ENCODE measurements at places on chromosomes 3 and 15.

DNA sequence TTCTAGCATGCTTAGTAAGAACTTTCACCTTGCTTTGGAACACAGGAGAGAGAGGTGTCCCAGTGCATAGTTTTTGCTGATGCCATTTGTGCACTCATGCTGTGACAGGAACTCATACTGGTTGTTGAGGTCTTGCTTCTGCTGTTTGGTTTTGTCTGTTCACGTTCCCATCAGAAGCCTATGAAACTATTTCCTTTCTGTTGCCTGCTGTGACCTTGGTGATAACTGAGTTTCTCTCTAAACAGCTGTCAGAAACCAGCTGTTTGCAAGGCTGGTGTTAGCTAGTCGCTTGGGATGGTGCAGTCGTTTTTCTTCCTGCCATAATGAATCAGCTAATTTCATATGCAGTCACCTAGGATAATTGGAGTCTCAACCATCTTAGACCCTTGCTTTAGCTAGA lies 724.1 kb downstream of the GRM7 start:
- DNase-seq = no peak

- no peak for DNase-seq
Observed at GRCh38 chr15:59570315-59570714, 41.3 kb upstream of the GCNT3 start.

GRCh38 chr3:53023072-53023823 lies 22.6 kb downstream of the SFMBT1 start:
- no peak for DNase-seq

GRCh38 chr3:162626172-162626571 lies 1129.6 kb downstream of the OTOL1 start:
- no peak for DNase-seq

GRCh38 chr3:178618197-178618596 lies 82.0 kb downstream of the KCNMB2 start:
- no peak for DNase-seq

- DNase-seq = no peak
Observed at GRCh38 chr15:63587527-63587926, 9.7 kb upstream of the FBXL22 start.

DNA sequence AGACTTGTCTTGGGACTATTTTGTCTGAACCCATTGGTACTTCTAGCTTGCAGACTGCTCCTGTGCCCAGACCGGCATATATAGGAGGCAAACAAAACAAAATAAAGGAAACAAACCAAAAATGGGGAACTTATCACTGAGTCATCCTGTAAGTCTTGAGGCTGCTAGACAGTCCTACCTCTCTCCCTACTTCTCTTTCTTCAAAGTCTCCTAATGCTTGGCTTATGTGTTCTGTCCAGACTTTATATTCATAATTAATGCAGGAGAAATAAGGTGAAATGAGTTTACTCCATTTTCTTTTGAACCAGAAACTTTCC lies 266.2 kb downstream of the ZNF385D start:
- DNase-seq = no peak

DNA sequence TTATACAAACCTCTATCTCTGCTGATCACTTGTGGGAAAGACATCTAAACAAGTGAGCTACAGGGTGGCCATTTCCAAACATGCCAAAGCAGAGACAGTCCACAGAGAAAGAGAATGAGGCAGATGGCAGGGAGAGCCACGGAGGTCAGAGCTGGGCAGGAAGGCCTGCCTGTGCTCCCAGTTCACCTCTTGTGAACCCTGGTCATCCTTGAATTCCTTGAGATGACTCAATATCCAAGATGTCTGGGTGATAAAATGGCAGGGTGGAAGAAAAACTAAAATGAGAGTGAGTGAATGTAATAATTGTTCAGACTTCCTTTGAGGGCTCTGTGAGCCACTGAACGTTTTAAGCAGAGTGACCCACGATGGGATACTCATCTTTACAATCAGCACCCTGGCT lies 104.8 kb downstream of the PLCH1 start:
- no peak for DNase-seq

DNA sequence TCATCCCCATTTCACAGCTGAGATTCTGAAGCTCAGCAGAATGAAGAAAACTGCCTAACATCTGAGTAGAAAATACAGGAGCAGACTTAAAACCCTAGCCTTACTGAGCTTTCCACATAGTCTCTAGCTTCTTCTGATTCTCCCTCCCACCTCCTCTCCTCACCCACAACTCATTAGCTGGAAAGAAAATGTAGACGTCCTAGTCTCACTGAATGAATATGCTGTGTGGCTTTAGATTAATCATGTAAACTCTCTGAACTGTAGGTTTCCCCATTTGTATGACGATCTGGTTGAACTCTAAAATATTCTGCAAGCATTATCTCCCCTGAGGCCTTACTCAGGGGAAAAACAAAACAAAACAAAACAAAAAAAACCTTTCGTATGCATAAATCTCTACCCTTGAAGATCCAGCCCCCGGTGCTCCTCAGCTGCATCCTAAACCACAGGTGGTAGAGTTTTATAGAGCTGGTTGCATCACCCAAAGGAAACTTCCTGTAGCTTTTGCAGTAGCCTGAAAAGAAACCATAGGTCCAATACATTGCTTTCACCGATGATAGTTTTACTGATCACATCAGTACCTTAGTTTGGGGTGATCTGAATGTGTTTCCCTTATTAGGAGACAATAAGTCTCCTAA lies 40.6 kb downstream of the FOXB1 start:
- no peak for DNase-seq

- DNase-seq = no peak
Observed at GRCh38 chr3:13451301-13451673, 28.8 kb upstream of the HDAC11 start.

DNA sequence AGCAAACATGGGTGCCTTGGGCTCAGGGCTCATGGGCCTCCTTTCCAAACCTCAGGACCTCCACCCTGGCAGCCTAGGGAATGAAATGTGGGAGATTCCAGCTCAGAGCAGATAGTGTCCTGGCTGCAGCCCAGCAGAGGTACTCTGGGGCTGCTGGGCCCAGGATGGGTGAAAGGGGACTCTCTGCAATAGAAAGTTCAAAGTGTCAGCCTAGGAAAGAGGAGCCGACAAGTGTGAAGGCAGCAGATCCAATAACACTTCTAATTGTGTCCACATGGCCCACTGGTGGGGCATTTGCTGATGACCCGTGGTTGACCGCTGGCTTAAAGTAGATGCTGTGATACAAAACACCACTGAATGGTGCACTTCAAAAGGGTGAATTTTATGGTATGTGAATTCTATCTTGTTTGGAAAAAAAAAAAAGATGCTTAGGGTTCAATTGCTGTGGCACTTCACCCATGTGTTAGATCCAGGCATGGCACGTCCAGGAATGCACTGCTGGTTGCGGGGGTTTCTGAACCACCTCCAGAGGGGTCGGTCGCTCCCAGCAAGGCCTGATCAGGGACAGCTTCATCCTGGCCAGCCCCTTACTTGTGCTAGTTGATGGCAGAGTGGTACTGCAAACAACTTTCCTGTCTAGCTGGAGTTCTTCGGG lies 20.9 kb downstream of the AMOTL2 start:
- peak; percentile 29 for DNase-seq

GRCh38 chr15:25717457-25718168 lies 145.5 kb downstream of the ATP10A start:
- peak; percentile 69 for DNase-seq

- no peak for DNase-seq
Observed at GRCh38 chr3:141123677-141124410, 72.7 kb downstream of the SPSB4 start.

DNA sequence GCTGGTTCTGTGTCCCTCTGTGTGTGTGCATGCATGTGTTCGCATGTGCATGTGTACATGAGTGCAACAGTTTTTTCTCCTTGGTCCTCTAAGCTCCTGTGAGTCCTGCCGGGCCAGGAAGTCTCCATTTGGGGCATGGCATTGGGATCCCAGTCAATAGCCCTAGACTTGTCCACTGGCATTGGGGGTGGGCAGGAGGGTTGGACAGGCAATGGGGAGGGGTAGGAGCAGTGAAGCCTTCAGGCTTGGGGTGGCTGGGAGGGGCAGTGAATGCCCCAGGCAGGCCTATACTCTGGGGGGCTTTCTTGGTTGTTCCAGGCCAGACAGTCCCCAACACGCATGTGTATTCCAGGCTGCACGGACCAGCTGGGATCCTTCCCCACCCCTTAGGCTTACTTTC lies 15.6 kb upstream of the C15orf39 start:
- no peak for DNase-seq

GRCh38 chr15:33722005-33722672 lies 246.2 kb upstream of the CHRM5 start:
- DNase-seq = peak; percentile 38

DNA sequence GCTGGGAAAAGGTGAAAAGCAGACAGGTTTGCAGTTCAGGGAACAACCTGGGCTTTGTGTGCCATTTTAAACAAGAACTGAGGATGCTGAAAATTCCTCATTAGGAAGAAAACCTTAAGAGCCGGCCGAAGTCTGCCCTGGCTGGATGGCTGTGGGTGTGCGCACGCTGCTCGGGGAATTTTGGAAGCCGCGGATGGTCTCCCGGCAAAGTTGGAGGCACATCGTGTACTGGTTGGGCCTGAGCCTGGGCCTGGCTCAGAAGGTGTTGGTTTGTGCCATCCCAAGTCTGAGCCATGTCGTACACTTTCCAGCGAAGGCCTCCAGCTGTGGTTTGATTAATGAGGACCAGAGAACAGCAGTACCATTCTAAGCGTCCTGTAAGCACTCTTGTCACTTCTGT lies 188.2 kb downstream of the ATP10A start:
- no peak for DNase-seq

GRCh38 chr3:173893066-173893465 lies 495.5 kb downstream of the NLGN1 start:
- peak; percentile 14 for DNase-seq

GRCh38 chr15:40301467-40302179 lies 6.1 kb downstream of the PLCB2 start:
- DNase-seq = peak; percentile 24

DNA sequence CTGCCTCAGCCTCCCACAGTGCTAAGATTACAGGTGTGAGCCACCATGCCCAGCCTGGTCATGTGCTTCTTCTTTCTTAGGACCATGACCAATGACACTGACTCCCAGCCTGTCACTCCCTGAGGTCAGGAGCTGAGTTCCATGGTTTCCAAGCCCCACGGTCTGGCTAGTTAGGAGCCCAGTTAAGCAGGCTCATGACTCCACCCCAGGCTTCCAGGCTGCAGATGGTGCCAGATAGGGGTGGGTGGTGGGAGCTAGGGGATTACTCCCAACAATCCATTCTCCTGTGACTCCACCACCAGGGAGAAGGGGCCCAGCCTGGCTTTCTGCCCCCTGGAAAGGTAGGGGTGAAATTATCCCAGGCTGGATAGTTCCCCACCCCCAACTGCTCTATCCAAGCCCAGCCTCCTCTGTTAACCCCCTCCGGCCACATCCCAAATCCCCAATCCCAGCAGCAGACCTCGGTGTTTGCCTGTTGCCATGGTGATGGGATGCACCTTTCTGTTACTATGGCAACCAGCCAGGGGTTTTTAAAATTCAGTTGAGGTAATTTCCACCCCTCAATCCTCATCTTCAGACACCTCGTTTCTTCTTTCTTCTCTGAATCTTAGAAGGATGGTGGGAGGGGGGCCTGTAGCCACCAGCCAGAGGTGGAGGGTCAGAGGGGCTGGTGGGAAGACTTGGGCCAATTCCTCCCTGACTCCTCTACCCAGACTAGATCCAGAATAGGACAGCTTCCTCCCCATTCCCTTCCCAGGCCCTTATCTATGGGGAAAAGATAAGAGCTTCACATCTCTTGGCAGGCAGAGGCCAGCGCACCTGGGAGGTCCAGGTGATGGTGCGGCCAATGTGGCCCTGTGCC lies 22.5 kb upstream of the SEMA3F start:
- no peak for DNase-seq

GRCh38 chr3:10394491-10395025 lies 73.6 kb upstream of the SEC13 start:
- no peak for DNase-seq

GRCh38 chr3:72811571-72811970 lies 36.7 kb downstream of the SHQ1 start:
- no peak for DNase-seq

DNA sequence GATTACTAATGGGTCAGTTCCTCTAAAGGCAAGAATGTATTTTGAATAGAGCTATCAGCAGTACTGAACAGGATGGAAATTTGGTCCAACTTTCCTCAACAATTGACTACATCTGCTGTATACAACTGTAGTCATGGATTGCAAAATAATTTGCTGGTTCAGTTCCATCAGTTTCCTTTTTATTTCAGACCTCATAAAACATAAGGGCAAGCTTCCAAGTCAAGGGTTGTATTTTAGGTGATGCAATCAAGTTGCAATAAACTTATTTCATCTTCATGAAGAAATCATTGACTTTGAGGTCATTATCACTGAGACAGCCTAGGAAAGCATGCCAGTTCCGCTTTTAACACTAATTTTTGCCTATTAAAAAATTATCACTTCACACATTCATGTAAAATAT lies 90.4 kb upstream of the TSEN2 start:
- DNase-seq = peak; percentile 99

DNA sequence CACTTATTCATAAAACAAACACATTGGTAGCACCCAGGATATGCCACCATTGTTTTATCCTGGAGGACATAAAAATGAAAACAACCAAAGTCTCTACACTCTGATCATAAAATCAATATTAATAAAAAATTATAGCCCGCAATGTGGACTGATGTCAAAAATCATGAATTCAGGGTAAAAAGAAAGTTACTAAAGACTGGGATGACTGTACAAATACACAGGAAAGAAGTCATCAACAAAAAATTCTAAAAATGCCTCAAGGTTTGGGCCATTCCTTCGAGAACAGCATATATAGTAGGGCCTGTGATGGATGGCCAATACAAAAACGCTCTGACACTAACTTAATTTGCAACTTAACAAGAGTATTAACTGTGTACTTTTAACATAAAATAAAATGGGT lies 76.8 kb downstream of the THBS1 start:
- peak; percentile 64 for DNase-seq

- no peak for DNase-seq
Observed at GRCh38 chr15:90598031-90598577, 68.4 kb downstream of the CRTC3 start.

DNA sequence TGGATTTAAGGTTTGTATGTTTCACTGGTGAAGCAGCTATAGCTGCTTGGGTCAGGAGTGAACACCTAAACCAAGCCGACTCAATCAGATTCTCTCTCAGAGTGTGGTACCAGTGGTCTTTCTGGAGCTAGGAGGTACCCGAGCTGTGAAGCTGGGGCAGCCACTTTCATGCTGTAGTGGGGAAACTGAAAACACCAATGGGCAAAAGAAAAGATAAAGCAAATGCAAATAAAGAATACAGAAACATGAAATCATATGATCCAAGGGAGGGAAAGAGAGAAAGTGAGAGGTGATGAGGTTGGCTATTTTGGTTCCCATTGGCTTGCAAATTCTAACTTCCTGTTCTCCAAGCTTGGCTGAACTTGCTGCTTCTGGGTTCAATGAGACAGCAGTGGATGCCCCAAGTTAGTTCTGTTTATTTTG lies 212.3 kb upstream of the CFAP20DC start:
- no peak for DNase-seq

DNA sequence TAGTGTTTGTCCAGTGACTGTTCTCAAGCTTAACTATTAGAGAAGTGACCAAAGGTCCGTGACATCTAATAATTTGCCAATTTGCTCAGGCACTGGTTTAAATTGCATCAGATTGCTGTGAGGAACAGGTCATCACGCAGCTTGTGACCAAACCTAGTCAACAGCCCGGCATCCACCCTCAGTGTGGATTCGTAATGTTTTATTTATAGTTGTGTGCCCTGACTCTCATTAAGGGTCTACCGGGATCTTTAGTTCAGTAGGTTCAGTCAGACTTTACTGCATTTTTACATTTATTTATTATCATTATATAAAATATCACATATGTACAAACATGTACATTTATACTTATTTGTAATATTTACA lies 46.4 kb upstream of the PGPEP1L start:
- peak; percentile 8 for DNase-seq
